ENCODE measurements at places on chromosomes 1 and 21.

DNA sequence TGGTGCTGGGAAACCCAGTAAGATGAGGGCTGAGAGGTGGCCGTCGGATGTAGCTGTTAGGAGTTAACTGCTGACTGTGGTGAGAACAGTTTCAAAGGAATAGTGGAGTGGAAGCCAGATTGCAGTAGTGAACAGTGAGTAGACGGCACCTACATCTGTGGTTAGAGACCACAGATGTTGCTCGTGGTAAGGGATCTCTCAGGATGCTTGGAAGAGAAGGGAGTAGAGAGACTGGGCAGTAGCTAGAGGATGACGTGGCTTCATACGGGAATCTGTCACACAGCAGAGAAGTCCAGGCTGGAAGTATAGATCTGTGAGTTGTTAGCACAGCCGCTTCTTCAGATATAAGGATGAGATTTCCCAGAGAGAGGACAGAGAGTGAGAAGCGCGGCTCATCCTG lies 7.8 kb upstream of the ARTN start:
- no peak for DNase-seq

- no peak for DNase-seq
Observed at GRCh38 chr1:29210278-29211085, 20.3 kb downstream of the MECR start.

GRCh38 chr1:226223786-226224244 lies 351 bp downstream of the MIXL1 start:
- DNase-seq = no peak

- peak; percentile 16 for DNase-seq
Observed at GRCh38 chr1:57072401-57073110, 106.7 kb upstream of the C8B start.

DNA sequence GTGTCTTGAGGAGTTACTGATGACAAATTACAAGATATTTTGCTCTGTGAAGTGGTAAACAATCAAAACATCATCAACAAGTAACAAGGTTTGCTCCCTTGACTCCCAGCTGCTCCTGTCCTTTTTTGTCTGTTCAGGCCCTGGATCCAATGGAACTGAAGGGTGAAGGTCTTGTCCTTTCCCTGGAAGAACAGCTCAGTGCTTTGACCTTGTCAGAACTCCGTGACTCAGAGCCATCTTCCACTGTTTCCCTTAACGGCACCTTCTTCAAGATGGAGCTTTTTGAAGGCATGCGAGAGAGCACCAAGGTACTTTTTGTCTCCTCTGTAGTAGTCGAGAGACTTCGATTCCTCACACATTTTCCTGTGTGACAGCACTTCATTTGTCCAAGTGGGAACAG lies 29.0 kb downstream of the TRIM45 start:
- no peak for DNase-seq

GRCh38 chr1:15476927-15477326 lies 1.0 kb downstream of the CELA2B start:
- DNase-seq = no peak

GRCh38 chr21:44415073-44416025 lies 40.0 kb upstream of the LRRC3 start:
- DNase-seq = no peak

DNA sequence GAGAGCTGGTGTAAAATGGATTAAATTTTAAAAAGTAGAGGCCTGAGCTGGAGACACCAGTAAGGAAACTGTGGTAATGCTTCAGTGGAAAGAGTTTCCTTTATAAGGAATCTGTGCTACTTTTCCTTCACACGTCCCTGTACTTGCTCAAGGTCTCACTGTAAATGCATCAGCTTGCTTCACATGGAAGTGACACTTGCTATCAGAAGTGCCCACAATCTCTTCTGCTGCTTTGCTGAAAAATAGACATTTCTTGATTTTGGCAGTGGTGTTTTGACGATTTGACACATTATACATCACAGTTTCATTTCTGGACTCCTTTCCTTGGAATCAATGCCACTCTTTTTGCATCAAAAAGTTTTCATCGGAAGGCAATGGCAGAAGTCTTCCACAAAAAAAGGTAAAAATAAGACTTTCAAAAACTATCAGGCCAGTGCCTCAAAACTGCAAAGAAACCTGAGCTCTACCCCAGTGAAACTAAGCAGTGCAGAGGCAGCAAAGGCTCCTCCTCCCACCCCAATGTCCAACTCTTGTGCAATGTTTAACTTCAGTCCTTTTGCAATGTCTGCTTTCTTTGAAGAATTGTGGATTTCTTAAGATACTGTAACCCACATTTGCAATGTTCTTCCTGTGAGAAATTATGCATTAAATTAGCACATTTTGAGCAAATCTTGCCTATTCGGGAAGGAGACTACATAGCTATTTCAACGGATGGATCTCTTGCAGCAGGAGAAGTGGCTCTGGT lies 18.4 kb upstream of the TSPAN2 start:
- DNase-seq = peak; percentile 13

DNA sequence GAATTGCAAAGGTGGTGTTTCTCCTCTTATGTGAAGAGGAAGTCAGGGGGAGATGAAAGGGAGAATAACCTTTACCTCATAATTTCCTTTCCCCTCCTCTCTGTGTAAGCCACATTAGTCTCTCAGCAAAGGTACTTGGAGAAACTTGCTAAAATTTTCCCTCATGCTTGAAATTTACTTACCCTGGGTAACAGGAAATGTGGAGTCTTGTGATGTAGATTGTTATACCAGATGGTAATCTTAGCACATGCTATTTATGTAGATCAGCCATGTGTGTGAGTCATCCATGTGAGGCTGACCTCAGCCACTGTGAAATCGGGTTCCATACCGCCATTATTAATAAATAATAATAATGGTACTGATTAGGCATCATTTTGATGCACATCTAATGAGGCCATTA lies 128.4 kb downstream of the TGFB2 start:
- no peak for DNase-seq

DNA sequence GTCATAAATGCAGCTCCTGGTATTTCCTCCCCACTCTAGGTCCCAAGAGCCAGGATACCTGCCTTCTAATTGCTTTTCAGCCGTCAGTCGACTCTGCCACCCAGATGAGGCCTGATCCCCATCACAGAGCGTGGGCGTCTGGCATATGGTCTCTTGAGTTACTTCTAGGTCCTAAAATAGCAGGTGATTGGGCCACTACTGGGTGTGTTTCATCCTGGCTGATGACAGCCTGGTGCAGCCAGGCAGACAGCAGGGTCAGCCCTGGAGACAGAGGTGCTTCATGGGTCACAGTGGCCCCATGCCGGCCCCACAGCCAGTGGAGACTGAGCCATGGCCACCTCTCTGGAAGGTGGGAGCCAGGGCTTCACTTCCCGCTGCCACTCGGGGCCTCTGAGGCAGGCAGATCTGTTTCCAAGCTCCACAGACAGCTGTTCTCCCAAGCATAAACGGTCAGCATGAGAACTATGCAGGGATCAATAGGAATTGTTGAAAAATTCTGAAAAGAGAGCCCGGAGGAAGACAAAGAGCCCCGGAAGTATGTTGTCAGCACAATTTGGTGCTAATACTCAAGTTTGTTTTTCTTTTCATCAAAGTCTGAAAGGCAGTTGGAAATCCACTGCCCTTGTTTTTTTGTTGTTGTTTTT lies 83.0 kb downstream of the MAN1C1 start:
- no peak for DNase-seq

DNA sequence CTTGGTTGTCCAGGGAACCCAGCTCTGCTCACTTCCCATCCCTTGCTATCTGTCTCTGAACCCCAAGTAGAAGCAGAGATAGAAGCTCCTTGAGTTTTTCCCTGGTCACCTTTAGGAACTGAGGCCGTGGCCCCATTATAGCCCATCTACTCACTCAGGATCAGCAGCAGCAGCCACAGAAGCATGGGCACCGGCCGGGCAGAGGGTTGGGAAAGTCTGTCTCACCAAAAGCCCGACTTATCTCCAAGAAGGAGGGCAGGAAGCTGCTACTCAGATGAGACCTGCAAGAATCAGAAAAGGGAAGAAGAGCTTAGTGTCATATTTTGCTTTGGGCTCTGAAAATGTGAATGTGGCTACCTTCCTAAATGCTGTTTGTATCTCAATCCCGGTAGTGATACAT lies 264 bp downstream of the FCRL3 start:
- DNase-seq = no peak

- DNase-seq = peak; percentile 46
Observed at GRCh38 chr1:31715087-31715872, 11.5 kb upstream of the COL16A1 start.

- no peak for DNase-seq
Observed at GRCh38 chr1:230495076-230495475, 68.9 kb upstream of the PGBD5 start.
